ENCODE measurements at places on chromosomes 11 and 22.

DNA sequence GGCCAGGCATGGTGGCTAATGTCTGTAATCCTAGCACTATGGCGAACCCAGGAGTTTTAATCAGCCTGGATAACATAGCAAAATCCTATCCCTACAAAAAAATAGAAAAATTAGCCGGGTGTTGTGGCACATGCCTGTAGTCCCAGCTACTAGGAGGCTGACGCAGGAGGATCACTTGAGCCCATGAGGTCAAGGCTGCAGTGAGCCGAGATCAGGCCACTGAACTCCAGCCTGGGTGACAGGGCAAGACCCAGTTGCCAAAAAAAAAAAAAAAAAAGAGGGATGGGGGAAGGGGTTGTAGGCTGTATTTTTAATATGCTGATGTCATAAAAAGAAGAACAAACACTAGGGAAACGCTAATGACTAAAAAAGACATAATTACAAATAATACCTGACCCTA is 12.1 kb downstream of the DDX6 start:
- DNase-seq = no peak

DNA sequence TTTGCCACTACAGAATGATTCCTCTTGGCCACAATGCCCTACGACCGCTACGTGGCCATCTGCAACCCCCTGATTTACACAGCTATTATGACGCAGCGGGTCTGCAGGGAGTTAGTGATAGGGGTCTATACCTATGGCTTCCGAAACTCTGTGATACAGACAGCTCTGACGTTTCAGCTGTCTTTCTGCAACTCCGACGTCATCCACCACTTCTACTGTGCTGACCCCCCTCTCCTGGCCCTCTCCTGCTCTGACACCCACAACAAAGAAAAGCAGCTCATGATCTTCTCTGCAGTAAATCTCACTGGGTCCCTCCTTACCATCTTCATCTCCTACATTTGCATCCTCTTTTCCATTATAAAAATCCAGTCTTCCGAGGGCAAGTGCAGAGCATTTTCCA is 52.3 kb upstream of the OR5P2 start:
- no peak for DNase-seq

DNA sequence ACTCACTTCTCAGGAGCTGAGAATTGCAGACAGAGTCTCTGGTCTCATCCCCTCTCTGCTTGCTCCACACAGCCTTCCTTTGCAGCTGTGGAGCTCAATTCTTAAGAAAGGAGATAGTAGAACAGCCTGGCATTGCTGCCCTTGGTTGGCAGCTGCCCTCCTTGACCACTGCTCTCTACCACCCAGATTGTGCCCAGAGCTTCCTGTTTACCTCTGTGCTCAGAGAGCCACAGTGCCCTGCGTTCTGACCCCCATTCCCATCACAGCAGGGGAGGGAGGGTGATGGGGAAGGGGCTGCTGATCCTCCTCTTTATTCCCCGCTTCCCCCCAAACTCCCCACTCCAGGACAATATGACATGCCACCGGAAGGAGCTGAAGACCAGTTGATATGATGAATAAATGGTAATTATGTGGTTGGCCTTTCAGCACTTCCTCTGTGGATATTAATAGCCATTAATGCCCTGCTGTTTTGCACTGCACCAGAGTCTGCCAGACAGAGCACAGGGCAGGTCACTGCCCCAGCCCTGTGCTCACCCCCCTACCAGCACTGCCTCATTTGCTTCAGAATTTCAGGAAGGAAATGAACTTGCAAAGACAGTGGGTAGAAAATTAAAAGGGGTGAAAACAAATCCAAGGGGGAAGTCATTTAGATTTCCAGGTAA is 426.8 kb upstream of the CADM1 start:
- no peak for DNase-seq

DNA sequence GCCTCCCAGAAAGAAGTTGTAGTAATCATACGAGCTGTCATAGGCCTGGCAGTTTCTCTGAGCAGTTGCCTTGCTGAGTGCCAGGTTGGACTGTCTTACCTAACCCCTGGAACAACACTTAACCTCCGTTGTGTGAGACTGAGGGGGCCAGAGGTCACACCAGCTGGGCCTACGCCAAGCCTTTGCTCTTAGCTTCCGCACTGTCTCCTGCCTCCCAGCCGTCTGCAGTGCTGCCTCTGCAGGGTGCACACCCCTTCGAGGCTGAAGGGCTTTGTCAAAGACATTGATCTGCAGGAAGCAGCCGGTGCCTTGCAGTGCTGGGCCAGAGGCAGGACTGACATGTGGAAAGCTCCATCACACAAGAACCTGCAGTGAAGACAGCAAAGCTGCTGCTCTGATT is 16.7 kb downstream of the TAB1 start:
- no peak for DNase-seq

GRCh38 chr22:22446517-22446916 is 62.0 kb downstream of the ZNF280B start:
- no peak for DNase-seq

GRCh38 chr22:19708321-19709011 is 5.8 kb upstream of the SEPTIN5 start:
- DNase-seq = no peak

DNA sequence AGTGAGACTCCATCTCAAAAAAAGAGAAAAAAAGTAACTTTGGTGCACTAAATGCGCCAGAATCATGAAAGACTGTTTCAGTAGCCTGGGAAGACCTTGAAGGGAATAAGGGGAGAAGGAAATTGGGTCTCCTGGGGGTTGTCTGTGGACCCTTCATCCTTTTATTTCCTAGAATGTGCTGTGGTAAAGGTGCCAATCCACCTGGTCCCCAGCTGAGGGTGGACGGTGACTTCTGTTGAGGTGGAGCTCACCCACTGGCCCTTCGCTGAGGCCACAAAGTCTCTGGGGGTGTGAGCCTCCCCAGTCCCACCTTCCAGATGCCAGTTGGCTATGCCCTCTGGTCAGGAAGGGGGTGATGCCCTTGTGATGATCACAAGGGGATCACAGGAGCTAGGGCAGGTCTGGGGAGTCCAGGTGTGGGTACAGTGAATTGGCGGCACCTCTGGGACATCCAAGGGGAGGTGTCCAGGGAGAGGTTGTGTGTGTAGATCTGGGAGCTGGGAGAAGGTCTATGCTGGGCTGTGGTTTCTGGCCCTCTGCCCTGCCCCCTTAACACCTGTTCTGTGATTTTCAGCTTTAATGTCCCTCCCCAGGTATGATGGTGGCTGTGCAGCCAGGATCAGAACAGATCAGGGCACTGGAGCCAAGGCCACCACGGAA is 34.2 kb upstream of the LMO1 start:
- DNase-seq = no peak

DNA sequence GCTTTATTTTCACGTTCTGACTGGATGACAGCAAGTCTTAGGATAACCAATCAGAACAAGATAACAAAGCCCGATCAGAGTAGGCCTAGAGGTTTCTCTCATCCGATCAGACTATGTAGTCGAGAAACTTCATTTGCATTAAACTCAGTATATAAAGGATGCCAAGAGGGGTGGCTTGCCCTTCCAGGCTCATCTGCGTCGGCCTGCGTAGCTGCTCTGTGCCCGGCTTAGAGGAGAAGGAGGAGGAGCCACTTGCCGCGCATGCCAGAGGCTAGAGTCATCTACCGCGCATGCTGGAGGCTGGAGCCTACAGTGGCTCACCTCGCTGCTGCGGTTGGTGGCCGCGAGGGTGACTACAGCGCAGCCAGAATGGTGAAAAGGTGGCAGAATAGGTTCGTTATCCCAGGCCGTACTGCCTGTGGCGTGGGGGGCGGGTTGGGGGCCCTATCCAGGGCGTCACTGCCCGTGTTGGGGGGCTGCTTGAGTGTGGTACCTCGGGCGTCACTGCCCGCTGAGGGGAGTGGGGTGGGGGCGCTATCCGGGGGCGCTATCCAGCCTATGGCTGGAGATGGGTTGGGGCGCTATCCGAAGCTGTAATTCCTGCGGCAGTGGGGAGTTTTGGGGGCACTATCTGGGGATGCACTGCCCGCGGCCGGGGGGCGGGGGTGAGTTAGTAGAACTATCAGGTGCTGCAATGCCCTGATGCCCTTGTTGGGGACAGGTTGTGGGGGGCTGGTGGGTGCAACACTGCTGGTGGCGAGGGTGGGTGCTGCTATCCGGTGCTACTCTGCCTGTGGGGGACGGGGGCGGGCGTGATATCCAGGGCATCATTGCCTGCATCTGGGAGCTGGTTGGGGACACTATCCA is at the start of gene RFPL2:
Gene RFPL2 (minus strand): TSS at position 218 of the 867 bp plus-strand sequence. CDS start 2,622 bp downstream, outside the sequence.
- DNase-seq = no peak

DNA sequence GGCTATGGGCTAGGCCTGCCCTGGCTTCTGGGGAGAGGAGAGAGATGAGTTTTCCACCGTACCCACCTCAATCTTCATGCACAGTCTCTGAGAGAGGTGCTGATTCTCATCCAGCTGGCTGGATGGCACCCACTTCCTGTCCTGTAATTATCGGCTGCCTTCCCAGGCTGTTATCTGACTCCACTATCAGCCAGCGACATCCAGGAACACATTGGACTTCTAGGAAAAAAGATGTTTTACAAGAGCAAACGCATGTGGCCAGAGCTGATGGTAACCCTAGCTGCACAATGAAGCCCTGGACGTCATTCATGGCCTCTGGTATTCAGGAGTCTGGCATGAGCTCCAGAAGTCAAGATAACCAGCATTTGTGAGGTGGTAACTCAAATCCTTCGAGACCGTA is 137.4 kb downstream of the EHF start:
- DNase-seq = no peak

DNA sequence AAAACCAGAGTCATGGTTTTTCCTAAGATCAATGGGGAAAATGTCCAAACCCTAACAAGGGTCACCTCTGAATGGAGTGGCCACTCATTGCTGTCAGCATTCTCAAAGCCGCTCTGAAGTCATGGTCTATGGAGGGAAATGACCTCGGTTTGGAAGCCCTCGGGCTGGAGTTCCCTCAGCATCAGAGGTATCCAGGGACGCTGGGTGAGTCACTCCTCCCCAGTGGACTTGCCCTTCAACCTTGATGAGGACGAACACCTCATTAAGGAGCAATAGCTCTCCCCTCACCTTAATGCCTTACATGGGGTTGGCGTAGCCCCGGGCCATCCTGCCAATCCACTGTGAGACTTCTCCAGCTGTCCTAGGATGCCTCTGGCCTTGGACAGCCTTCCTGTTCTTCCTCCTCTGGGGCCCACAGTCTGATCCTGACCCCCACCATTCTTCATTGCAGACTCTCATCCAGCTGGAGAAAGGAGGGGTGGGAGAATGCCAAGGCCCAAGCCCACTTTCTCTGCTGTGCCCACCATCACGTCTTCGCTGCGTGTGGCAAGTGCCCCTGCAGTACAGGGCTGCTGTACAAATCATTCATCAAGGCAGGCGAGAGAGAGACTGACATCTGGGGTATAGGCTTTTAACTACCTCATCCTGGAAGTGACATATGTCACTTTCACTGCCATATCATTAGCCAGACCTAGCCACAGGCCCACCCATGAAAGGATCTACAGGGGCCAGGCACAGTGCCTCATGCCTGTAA is 25.4 kb upstream of the MYH9 start:
- no peak for DNase-seq

- DNase-seq = no peak
These were observed 13.2 kb downstream of the NAA40 start for GRCh38 chr11:63951779-63952536.
